HCT116 (cell line): ENCODE measurements at places on chromosomes 4 and X. TPM values are rescaled to one million over a fixed set of nuclear protein-coding genes. Genes with fewer than 3 reads are reported as not detected.

Gene PLXNB3
- total RNA-seq, result 4.8 TPM

Gene NAA10
- total RNA-seq, result 124 TPM

Gene F11
- total RNA-seq, result not detected

Gene USP17L19
- total RNA-seq, result not detected

Gene MSX1
- total RNA-seq, result 59.9 TPM

Gene RNF175
- not detected for total RNA-seq

DNA sequence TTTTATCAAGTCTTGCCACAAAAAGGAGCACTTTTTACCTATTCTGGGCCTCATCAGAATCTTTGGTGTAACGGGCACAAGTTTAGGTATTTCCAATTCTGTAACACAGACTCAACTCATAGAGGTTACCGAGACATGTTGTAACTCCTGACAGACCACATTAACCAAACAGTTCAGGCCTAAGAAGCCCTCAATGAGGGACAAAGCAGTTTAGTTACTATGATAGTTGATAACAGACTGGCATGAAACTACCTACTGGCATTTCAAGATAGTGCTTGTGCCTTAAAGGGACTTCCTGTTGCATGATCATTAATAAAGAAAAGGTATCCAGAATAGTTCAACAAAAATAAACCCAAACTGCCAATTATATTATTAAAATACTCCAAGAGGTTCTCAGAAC is 64.1 kb downstream of the HUWE1 start:
- DNase-seq, result no peak
- H3K4me3 ChIP-seq, result no peak overlapping the region
- peaks cover 35% of the 10 kb centered on the region for H3K36me3 ChIP-seq
- no peaks in the 10 kb centered on the region for H3K4me1 ChIP-seq
- H3K27ac ChIP-seq, result no peak overlapping the region
- H3K27me3 ChIP-seq, result no peaks in the 10 kb centered on the region

- no peaks in the 10 kb centered on the region for H3K4me1 ChIP-seq
- no peak overlapping the region for H3K27ac ChIP-seq
- H3K36me3 ChIP-seq, result no peaks in the 10 kb centered on the region
- H3K4me3 ChIP-seq, result no peak overlapping the region
- DNase-seq, result no peak
Observed at GRCh38 chr4:23006756-23007155, 314.0 kb downstream of the GBA3 start.

- H3K4me1 ChIP-seq, result peaks cover 12% of the 10 kb centered on the region
- H3K27ac ChIP-seq, result no peak overlapping the region
- no peaks in the 10 kb centered on the region for H3K27me3 ChIP-seq
- no peaks in the 10 kb centered on the region for H3K36me3 ChIP-seq
- DNase-seq, result no peak
- no peak overlapping the region for H3K4me3 ChIP-seq
Observed at GRCh38 chrX:109830704-109831206, 97.7 kb upstream of the ACSL4 start.

GRCh38 chrX:147351644-147352043 is 537.1 kb upstream of the CXorf51A start:
- no peak overlapping the region for H3K4me3 ChIP-seq
- no peak for DNase-seq
- H3K27me3 ChIP-seq, result no peaks in the 10 kb centered on the region
- H3K27ac ChIP-seq, result no peak overlapping the region
- no peaks in the 10 kb centered on the region for H3K36me3 ChIP-seq
- H3K4me1 ChIP-seq, result no peaks in the 10 kb centered on the region

DNA sequence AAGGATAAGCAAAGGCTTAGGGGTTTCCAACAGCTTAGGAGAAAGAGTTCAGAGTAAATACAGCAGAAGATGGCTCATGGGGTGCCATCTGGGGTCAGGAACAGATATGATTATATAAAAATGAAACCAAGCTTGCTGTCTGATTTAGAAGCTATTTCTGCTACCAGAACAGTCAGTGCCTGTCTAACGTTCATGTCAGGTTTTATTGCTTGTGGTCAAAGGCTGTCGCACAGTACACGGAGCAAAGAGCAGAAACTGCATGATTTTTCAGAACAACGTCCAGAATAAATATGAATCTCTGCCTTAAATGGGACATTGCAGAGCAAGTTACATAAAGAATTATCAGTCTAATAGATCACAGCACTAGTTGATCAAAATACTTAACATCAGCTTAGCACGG is 17.4 kb downstream of the CETN2 start:
- H3K36me3 ChIP-seq, result no peaks in the 10 kb centered on the region
- H3K4me3 ChIP-seq, result no peak overlapping the region
- H3K27me3 ChIP-seq, result no peaks in the 10 kb centered on the region
- H3K27ac ChIP-seq, result no peak overlapping the region
- DNase-seq, result no peak

GRCh38 chr4:35950442-35950841 is 293.9 kb downstream of the ARAP2 start:
- DNase-seq, result no peak
- no peaks in the 10 kb centered on the region for H3K36me3 ChIP-seq
- no peaks in the 10 kb centered on the region for H3K4me1 ChIP-seq
- no peak overlapping the region for H3K4me3 ChIP-seq
- no peak overlapping the region for H3K27ac ChIP-seq
- H3K27me3 ChIP-seq, result no peaks in the 10 kb centered on the region

- DNase-seq, result no peak
- H3K4me1 ChIP-seq, result no peaks in the 10 kb centered on the region
- no peak overlapping the region for H3K4me3 ChIP-seq
- H3K27ac ChIP-seq, result no peak overlapping the region
- no peaks in the 10 kb centered on the region for H3K27me3 ChIP-seq
- H3K36me3 ChIP-seq, result no peaks in the 10 kb centered on the region
Observed at GRCh38 chr4:180766045-180766444, 1477.2 kb upstream of the TENM3 start.

DNA sequence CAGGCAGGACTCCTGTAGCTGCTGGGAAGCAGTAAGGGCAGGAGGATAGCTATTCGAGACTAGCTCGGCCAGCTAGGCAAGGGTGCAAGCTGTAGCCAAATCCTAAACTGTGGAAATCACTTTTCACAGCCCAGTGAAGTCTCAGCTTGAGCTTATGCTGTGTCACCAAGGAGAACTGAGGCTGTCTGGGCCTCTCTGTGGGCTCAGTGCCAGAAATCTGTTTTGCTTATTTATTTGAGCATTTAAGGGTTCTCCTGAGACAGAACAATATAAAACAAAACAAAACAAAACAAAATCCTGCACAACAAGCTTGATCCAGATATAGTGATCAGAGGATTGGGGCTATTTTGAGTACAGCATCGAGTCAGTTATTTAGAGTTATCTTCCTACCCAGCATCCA is 97.5 kb downstream of the FANCB start:
- H3K4me3 ChIP-seq, result no peak overlapping the region
- no peaks in the 10 kb centered on the region for H3K36me3 ChIP-seq
- no peaks in the 10 kb centered on the region for H3K4me1 ChIP-seq
- H3K27ac ChIP-seq, result no peak overlapping the region

DNA sequence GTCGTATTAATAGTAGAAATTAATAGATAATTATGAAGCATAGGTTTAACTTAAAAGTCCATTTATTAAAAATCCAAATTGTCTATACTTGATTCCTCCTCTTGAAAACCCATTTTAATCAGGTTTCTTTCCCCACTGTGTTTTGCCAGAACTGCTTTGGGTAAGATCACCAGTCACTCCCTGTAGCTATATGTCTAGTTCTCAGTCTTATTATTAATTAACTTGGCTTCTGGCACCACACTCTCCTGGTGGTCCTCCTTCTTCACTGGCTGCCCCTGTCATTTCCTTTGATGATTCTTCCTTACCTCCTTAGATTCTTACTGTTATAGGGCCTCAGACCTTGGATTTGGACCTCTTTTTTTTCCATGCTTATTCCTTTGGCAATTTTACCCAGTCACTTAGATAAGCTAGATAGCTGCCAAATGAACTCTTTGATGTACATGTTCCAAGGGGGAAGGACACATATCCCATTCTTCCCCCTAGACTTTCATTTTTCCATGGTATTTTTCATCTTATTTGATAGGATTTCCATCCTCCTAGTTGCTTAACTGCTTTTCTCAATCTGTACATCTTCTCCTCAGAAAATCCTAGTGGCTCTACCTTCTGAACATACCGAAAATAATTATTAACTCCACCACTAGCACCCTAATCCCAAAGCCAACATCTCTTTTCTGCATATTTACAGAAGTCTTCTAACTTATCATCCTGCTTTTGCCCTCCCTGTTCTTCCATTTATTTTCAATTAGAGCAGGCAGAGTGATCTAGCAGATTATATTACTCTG is 24.5 kb downstream of the GIMD1 start:
- H3K36me3 ChIP-seq, result peaks cover 6% of the 10 kb centered on the region
- H3K4me1 ChIP-seq, result no peaks in the 10 kb centered on the region
- H3K4me3 ChIP-seq, result no peak overlapping the region
- DNase-seq, result no peak

DNA sequence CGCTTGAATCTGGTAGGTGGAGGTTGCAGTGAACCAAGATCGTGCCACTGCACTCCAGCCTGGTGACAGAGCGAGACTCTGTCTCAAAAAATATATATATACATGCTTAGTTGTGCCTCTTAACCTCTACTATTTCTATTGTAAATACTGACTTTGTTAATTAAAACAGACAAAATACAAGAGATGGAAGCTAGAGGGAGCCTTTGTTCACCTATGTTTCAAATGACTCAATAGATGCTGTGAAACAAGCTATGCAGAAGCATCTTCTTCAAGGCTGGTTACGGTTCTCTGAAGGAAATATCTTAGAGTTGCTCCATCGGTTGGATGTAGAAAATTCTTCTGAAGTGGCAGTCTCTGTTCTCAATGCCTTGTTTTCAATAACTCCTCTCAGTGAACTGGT is 6.2 kb downstream of the NCAPG start:
- H3K4me1 ChIP-seq, result 0 out of 2 replicates have a peak, but pooled peaks cover 5% of the 10 kb centered on the region
- H3K27me3 ChIP-seq, result no peaks in the 10 kb centered on the region
- H3K36me3 ChIP-seq, result peaks cover 26% of the 10 kb centered on the region
- H3K4me3 ChIP-seq, result no peak overlapping the region
- DNase-seq, result peak; percentile 10
- H3K27ac ChIP-seq, result no peak overlapping the region

- peak overlapping the region; percentile 48 for H3K4me3 ChIP-seq
- H3K36me3 ChIP-seq, result no peaks in the 10 kb centered on the region
- no peaks in the 10 kb centered on the region for H3K27me3 ChIP-seq
- peaks cover 12% of the 10 kb centered on the region for H3K4me1 ChIP-seq
Observed at GRCh38 chr4:145179281-145179860, 1.0 kb downstream of the OTUD4 start.
